Activated T-helper 1 cell treated with anti-CD3 and anti-CD28 coated beads, Interleukin-2, amount 50 U/mL, for 16 hours (primary cell): ENCODE measurements at places on chromosomes 6 and 20.

DNA sequence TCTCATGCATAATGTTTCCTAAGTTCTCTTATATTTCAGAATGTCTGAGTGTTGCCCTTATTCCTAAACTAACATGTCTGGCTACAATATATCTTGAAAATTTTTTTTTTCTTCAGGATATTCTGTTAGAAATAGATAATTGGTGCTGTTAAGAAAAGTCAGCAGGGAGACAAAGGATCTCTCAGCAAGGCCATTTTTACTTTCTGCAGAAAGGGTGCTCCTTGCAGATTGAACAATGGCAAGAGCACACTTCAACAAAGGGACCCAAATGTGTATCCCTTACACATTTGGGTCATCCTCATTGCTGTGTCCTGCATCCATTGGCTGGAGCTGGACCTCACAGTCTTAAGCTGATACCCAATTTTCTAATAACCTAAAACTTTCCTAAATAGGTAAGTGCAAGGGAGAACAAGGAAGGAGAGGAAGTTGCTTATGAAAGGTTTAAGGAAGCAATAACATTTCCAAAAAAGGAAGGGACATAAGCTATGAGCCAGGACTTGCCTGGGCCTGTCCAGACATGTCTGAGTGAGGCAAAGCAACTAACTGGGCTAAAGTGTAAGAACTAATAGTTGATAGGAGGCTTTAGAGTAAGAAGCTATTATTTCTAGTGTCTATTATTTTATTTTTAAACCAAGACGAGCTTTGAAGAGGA, 429.6 kb downstream of the BCKDHB start:
- no peak for DNase-seq

DNA sequence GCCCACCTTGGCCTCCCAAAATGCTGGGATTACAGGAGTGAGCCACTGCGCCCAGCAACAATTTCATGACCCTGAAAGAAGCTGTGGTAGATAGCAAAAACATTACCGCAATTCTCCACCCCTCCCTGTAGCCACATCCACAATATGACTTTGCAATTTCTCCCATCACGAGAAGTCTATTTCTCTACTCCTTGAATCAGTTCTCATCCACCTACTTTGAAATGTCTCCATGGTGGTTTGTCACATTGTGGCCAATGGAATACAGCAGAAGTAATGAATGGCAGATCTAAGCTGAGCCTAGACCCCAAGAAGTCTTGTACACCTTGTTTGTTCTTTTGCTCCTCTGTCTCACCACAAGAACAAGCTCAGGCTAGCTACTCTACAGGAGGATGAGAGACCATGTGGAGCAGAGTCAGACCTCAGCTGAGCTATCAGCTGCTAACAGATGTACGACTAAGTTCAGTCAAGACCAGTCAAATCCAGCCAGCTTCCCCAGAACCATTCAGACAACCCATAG, 6.3 kb downstream of the OXT start:
- no peak for DNase-seq

DNA sequence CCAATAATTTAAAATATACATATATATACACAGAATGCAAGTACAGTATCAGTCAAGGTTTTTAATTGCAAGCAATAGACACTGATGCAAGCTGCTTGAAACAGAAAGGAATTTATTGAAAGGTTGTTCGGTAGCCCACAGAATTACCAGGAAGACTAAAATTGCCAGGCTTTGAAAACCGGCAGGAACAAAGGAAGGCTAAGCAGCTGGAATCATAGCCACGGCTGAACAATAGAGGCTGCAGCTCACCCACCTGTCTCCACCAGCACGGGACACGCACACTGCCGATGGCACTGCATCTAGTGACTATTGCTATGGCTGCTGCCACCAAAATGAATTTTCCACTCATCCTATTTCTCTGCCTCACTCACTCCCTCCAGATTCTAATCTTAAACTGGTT, 22.0 kb upstream of the L3MBTL3 start:
- DNase-seq: no peak

DNA sequence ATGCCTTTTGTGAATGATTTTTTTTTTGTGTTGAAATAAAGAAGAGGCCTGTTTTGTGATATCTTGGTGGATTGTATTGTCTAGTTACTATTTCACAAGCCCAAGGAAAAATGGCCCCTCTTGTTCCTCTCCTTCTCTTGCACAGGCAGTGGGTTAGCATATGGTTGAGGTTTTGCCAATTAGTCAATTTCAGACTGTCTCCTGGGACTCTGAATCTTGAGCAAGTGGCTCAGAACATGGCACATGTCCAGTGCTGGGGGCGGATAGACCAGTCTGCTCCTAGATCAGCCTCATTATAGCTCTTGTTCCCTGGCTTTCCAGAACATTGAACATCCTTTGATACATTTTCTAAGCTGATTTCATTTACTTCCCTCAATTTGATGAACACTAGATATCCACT, 589.2 kb downstream of the PHF3 start:
- no peak for DNase-seq

DNA sequence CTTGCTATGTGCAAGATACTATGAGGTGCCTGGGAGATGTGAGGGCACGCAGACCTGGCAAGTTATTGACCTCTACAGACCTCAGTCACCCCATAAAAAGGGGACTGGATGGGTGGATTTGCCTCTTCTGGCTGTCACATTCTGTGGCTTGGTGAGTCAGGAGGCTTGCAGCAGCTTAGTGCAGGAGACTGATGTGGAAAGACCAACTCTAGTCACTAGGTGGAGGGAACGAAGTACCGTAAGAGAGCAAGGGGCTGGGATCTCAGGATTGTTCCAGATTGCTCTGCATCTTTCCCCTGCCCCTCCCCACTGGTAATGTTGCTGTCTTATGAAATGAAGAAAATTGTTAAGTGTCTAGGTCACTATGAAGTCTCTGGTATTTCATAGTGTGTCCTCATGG, 3.3 kb downstream of the MAPRE1 start:
- DNase-seq: no peak

- DNase-seq: no peak
Measured at GRCh38 chr6:3281631-3282475, 23.1 kb downstream of the PSMG4 start.

GRCh38 chr6:109260701-109261100, 121.6 kb downstream of the CD164 start:
- DNase-seq: no peak

- no peak for DNase-seq
Measured at GRCh38 chr6:111477481-111477938, 5.5 kb downstream of the REV3L start.

DNA sequence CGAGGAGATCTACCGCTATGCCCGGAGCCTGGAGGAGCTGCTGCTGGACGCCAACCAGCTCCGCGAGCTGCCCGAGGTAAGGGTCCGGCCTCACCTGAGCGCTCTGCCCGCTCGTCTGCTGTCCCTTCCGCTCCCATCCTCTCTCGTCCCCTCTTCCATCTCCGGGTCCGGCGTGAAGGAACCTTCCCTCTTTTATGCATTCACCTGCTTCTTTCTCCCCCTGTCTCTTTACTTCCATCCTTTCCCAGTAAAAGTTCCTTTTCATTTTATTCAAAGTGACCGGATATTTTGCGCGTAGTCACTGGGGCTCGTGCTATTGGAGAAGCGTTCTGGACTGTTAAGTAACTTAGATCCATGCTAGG, 516 bp downstream of the LRRC1 start:
- no peak for DNase-seq

DNA sequence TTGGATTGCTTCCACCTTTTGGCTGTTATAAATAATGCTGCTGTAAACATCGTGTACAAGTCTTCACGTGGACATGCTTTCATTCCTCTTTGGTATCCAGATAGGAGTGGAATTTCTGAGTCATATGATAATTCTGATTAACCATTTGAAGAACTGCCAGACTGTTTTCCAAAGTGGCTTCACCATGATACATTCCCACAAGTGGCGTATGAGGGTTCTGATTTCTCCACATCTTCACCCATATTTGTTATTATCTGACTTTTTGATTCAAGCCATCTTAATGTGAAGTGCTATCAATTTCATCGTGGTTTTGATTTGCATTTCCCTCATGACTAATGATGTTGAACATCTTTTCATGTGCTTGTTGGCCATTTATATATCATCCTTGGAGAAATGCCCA, 2.9 kb upstream of the SNRPB start:
- DNase-seq: no peak

GRCh38 chr6:75481394-75481793, 12.2 kb downstream of the FILIP1 start:
- no peak for DNase-seq

GRCh38 chr20:41154436-41155176, 17.3 kb downstream of the PLCG1 start:
- no peak for DNase-seq

DNA sequence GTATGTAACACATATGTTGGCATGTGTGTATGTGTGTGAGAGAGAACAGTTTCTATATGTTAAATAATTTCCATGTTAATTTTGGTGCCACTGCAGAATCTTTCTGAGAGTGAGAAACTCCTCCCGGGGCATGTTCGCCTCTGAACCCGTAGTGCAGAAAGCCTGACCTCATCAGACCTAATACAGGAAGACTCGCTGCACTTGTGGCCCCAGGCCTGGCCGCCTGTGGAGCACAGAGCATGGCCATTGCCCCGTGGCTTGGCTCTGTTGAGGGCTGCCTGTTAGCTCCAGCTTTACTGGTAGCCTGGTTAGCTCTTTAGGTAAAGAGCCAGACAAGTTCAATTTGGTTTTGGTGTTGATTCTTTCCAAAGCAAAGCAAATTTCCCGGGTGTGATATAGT, 25.5 kb downstream of the FARS2 start:
- no peak for DNase-seq

- DNase-seq: no peak
Measured at GRCh38 chr20:40896814-40897700, 131.6 kb upstream of the TOP1 start.

GRCh38 chr6:118788702-118789101, 105.2 kb upstream of the ASF1A start:
- no peak for DNase-seq

DNA sequence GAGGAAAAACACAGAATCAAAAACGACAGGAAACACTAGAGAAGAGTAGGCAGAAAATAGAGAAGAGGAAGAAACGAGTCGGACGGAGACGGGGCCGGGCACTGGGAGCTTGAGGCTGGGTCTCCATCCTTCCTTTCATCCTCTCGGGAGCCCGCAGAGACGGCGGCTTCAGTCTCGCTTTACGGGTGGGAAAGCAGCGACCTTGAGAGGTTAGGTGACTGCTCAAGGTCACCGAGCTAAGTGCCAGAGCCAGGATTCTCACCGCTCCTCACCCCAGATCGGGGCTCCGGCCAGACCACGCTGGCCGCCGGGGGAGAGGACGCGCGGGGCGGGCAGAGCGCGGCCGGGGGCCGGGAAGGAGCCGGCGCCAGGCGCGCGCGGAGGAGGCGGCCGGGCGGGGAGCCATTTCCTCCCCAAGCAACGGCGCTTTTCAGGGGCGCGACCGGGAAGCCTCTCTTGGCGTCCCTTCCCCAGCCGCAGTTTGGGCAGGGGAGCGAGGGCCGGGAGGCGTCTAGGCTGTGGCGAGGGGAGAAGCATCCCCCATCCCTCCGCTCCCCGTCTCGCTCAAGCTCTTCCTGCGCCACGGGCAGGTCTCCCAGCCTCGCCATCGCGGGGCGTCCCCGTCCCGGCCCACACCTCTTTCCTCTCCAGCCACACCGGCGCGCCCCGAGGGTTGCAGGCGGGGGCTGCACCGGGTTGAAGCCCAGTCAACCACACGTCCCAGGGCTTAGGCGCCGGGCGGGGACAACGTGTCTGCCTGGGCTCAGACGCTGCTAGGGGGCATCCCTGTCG, 24.1 kb upstream of the MAP3K7 start:
- DNase-seq: no peak

- no peak for DNase-seq
Measured at GRCh38 chr6:156421933-156422332, 355.2 kb upstream of the ARID1B start.

DNA sequence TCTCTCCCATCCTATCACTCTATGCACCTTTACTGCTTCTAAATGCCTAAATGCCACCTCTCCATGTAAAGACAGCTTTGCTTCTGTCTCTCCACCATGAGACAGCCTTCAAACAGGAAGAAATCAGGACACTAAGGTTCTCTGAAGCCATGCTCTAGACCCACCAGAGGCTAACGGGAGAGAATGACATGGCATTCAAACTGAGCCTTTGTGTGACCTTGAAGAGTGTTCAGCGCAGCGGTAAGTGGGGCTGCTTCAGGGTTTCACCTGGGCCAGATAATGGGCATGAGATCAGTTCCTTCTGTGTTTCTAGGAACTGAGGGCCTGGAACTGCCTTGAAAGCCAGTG, 20.1 kb downstream of the FAM50B start:
- DNase-seq: no peak

GRCh38 chr20:40506537-40506939, 182.5 kb downstream of the MAFB start:
- no peak for DNase-seq

GRCh38 chr6:161557333-161558107, 283.7 kb upstream of the AGPAT4 start:
- no peak for DNase-seq

- no peak for DNase-seq
Measured at GRCh38 chr6:106628658-106629102, 618 bp downstream of the RTN4IP1 start.

GRCh38 chr6:37732688-37733087, 35.0 kb upstream of the MDGA1 start:
- DNase-seq: no peak

DNA sequence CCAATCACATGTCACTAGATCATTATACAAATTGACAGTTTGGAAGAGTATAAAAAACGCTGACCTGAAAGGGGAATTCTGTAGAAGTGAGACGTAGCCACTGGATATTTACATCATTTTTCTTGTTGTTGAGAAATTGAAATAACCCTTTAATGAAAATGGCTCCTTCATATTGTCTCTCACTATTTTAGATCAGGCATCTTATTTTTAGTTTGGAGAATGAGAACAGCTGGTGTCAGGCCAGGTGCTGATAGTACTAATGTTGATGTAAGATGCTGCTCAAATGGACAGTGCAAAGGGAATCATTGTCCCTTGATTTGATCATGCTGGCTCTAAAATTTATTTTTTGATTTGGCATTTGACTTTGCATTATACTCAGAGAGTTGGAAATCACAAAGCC, 17.4 kb downstream of the NKAIN2 start:
- DNase-seq: no peak

GRCh38 chr6:156564807-156565149, 212.4 kb upstream of the ARID1B start:
- DNase-seq: no peak

DNA sequence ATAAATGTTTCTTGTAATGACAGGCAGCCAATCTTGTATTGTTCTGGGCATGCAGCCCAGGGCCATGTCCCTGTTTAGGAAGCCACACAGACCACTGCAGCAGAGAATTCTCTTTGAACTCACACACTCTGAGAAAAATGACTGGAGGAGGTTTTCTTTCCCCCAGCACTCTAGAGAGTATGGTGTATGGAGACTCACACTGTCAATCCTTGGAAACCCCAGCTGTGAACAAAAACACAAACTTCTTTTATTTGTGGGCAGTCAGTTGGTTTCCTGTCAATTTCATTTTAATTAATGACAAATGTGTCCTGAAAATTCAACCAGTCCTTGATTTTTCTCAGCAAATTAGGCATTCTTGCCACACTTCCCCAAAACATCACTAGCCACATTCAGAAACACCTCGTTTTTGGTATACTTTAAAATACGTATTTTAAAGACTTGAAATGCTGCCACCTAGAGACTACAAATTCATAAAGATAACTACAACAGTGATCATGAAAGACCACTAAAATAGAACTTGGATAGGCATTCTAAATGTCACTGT, 52.9 kb upstream of the UFL1 start:
- no peak for DNase-seq

- DNase-seq: no peak
Measured at GRCh38 chr6:12343440-12344162, 53.4 kb downstream of the EDN1 start.
